Stimulated activated CD4-positive, alpha-beta T cell treated with anti-CD3 and anti-CD28 coated beads, Interleukin-1b, Interleukin-23, amount 100 ng/mL, for 24 hours (primary cell): ENCODE measurements at places on chromosomes 6 and 20.

- no peak for DNase-seq
These were observed 2.0 kb upstream of the SLC29A1 start for GRCh38 chr6:44221291-44221960.

DNA sequence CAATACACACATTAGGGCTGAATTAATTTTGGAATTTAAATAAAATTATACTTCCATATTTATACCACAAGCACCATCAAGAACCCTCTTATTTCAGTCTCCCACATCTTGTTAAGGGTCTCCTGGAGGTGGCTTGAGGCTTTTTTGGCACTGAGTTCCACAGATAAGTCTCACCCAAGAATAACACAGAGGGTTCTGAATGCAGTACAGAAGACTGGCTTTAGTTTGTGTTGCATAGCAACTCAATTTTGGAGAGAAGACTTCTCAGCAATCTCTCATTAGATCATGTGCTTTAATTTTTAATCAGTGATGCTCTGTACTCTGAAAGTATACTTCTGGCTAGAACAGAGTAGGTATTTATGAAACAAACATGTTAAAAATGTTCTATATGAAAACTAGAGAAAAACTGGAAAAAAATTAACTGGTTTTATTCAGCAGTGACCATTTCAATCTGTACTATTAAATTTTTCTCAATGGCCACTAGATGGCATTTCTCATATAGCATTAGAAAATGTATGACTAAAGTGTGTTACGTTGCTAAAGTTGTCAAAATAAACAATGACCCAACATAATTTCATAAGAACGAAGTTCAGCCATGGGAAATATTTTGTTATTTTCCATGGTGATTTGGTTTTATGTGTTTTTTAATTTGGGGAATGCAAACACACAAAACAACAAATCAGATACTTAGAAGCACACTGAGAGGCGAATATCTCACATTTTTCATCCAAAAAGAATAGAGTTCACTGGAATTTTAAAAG lies 32.7 kb upstream of the MAP7 start:
- DNase-seq = no peak

DNA sequence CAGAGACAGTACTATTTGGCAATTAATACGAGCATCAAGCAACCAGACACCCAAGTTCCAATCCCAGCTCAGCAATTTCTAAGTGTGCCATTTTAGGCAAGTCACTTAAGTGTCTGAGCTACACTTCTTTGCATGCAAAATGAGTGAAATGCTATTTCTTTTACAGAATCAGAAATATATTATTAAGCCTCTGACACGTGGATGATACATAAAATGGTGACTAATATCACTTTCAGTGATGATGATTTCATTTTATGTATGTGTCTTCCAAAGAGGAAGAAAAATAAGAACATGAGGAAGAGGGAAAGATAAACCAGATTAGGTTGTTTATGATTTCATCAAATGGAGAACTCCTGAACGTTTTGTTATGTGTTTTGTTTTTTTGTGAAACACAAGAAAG lies 158.6 kb downstream of the TSHZ2 start:
- DNase-seq = no peak

DNA sequence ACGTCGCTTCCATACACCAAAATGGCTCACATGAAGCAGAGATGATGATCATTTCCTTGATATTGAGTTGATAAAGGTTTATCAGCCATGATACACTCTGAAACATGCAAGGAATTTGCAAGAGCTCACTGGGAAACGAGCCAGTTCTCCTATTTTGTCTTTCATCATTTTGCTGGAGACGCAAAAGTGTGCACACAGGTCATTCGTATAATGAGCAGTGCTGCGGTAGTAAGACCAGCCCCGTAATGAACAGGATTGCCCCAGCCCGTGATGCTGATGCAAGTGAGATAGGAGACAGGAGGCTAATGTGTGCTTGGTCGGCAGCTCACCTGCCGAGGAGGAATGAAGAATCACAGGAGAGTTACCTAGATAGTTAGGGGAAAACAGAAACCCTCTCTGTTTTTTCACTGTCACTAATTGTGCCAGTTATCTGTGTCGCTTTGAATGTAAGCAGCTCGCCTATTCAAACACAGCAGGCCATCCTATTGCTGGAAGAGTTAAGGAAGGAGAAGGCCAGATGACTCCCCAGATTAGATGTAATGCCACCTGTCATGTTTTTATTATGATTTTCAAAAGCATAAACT lies 391.8 kb downstream of the SAMD5 start:
- no peak for DNase-seq

DNA sequence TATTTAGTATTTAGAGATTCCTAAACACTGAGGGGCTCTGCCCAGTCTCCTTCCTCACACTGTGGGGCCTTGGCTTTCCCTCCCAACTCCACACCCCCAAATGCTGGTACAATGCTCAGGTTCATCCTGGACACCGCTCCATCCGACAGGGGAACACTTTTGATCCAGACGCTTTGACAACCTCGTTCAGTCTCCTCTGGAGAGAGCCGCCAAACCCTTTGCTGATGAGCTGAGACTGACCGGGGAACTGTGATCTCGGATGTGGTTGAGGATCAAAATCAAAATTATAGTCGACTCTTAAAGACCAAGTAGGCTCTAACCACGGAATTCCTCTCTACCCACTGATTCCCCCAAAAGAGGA lies 38.8 kb upstream of the HLA-E start:
- DNase-seq = no peak

DNA sequence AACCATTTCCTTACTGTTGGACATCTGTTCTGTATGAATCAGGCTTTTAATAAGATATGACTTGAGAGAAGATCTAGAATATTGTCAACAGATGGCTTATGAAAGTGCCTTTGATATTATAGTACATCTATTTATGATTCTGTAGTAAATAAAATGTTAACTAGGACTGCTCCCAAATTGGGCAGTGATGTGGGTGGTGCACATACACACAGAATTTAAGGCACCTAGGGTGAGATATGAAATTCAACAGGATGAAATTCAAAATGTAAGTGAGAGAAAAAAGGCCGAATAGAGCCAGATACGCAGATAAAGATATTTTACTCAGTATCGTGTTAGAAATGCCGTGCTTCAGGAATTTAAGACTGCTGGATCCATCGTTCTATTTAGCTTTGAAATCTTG lies 26.3 kb downstream of the FAM50B start:
- no peak for DNase-seq

- no peak for DNase-seq
These were observed 38.6 kb downstream of the E2F3 start for GRCh38 chr6:20440296-20440695.
